ENCODE measurements at places on chromosomes 12 and 14. TPM values are rescaled to one million over a fixed set of nuclear protein-coding genes. Genes with fewer than 3 reads are reported as not detected.

The CCDC177 gene
- total RNA-seq, result 2.1 TPM

The ARHGDIB gene
- 1.6 TPM for total RNA-seq

The POTEM gene
- total RNA-seq, result not detected

- DNase-seq, result no peak
Observed at GRCh38 chr12:110516995-110517394, 14.9 kb downstream of the RAD9B start.

DNA sequence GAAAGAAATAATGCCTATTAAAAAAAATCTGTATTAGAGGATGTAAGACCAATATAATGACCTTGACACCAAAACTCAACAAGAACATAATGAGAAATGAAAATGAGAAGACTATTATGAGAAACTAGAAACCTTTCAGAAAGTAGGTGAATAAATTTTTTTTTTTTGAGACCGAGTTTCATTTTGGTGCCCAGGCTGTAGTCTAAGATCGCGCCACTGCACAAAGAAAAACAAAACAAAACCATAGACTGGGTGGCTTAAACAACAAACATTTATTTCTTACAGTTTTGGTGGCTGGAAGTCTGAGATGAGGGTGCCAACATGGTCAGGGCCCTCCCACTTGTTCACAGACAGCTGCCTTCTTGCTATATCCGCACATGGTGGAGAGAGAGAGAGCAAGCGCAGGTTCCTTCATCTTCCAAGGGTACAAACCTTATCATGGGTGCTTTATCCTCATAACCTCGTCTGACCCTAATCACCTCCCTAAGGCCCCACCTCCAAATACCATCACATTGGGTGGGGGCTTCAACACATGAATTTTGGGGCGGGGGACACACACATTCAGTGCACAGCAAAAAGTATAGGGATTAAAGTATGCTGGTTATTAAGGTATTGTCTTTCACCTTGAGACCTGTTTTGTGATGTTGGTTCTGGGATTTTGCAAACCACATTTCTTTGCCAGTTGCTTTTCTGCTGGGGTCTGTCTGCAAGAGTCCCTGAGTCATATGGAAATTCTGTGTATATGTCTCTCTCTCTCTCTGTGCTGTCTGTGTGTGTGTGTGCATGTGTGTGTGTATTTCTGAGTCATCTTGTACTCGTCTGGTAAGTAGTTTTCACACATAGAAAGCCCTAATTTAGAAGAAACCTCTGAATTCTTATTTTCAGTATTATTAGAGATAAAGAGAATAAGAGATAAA lies 26.2 kb downstream of the ZCRB1 start:
- DNase-seq, result no peak

GRCh38 chr12:121789233-121789781 lies 4.2 kb downstream of the RHOF start:
- DNase-seq, result no peak

- no peak for DNase-seq
Observed at GRCh38 chr12:53599579-53599978, 26.6 kb downstream of the ATF7 start.

DNA sequence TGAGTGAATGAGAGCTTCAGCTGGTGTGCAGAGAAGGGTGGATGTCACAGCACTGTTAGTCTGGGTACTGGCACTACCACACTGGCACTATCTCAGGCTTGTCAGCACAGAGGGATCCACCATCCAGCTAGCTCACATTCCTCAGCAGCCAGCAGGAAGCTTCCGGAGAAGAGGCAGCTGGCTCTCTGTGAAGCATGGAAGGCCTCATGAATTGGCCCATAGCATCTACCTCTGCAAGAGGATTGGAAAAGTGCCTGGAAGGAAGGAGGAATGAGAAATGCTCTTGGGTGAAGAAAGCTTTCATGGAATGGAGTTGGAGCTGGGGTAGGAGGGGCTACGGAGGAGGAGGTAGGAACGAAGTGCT lies 9.9 kb downstream of the KRT83 start:
- no peak for DNase-seq

DNA sequence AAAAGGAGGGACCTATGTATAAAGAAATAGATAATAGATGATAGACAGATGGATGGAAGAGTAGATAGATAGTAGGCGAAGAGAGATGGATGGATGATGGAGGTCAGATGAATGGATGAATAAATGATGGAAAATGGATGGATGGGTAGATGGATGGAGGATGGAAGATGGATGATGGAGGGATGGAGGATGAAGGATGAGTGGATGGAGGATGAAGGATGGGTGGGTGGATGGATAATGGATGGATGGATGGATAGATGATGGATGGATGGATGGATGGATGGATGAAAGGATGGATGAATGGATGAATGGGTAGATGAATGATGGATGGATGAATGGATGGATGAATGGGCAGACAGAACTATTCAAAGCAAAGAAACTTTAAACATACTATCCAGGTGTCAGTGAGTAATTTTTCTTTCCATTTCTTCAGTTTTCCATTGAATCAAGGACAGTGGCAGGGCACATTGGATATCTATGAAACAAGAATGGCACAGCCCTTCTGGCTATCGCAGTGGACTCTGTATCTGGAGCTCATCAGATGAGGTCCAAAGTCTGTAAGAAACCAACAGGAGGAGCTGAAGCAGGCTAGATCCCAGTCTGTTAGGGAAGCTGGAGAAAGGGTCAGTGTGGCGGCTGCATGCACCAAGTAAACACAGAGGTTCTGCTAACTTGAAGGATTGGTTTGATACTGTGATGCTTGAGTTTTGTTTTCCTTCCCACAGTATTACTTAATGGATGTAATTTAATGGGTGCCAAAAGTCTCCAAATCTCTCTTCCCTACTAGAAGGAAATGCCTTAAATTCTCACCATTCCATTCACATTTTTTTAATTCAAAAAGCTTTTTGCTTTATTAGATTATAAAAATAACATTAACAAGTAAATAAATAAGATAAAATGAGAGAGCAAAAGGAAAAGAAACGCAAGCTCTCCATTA lies 18.1 kb upstream of the MED13L start:
- DNase-seq, result no peak

DNA sequence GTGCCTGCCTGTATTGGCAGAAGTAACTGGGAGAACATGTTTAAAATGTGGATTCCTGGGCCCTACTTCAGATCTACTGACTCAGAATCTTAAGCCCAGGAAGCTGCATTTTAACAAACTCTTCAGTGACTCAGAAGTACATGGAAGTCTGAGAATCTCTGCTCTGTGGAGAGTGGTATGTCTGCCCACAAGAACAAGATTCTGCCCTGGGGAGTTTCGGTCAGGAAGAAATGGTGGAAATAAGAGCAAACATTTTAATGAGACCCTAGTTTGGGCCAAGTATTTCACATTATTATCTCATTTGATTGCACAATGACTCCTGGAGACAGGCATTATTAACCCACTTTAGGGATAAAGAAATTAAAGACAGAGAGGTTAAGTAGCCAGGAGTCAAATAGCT lies 8.2 kb downstream of the ALDH1L2 start:
- DNase-seq, result no peak

DNA sequence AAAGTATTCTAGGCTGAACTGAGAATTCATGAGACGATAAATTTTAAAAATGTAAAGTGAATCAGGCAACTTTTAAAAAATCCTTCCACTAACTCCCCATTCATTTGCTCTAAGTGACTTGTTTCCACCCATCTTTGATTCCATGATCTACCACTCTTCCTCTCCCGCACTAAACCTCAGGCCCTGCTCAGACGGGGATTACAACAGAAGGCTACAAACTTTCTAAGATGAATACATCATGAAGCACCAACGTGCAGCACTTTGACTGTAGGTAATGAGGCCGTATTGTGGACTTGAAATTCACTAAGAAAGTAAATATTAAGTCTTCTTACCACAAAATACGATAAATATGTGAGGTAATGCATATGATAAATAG lies 30.0 kb downstream of the TMEM132D start:
- DNase-seq, result no peak

GRCh38 chr14:73787486-73788316 lies 63.9 kb upstream of the PTGR2 start:
- DNase-seq, result no peak

Measured in WTC11 (cell line).